ENCODE measurements at places on chromosomes 1 and 21.

DNA sequence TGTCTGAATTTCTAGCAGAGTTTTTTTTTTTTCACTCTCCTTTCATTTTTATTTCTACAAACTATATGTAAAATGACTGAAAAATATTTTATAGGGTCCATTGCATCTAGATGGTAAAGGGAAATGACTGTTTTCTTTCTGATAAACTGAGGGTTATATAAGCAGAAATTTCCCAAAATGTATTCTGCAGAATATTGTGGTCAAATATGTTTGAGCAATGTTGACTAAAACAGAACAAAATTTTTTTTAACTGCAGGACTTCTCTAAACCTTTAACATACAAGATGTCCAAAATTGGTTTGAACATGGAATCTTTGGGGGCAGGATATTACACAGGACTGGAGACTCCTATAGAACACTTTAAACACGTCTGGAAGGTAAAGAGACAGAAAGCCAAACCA lies 190.5 kb downstream of the TOMM20 start:
- DNase-seq: no peak

DNA sequence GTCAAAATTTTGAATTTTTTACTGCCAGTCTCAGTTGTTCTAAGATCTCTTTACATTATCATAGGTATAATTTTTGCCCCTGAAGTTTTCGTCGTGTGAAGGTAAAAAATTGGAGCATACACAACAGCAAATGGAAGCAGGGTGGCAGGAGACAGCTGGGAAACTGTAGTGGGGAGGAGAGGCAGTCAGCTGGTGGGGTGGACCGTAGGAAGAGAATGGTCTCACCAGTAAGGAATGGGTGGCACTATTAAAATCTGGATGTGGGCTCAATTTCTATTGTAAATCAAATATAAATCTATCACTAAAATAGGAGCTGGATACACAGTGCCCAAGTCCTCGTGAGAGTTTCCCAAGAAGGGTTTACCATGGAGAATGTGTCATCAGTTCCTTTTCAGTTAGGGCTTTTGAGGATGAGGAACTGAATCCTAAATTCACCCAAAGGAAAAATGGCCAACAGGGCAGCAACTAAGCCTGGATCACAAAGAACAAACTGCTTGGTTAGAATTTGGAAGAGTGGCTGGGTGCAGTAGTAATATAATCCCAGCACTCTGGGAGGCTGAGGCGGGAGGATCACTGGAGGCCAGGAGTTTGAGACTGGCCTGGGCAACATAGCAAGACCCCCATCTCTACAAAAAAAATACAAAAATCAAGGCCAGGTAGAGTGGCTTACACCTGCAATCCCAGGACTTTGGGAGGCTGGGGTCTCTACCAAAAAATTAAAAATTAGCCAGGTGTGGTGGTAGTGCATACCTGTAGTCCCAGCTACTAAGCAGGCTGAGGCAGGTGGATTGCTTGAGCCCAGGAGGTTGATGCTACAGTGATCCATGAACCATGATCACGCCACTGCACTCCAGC lies 10.5 kb upstream of the IRF2BP2 start:
- peak; percentile 83 for DNase-seq

DNA sequence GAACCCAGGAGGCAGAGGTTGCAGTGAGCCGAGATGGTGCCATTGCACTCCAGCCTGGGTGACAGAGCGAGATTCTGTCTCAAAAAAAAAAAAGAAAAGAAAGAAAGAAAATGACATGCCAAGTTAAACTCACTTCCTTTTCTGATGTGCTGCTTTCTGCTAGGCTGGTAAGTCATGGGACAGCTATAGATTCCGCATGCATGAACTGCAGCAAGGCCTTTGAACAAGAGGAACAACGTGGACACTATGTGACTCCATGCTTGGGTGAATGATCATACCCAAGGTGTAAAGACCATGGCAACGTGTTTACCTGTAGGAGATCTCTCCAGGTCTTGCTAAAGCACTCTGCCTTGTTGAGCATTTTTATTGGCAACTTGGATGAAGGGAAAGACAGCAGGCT lies 10.3 kb upstream of the TTF2 start:
- no peak for DNase-seq

DNA sequence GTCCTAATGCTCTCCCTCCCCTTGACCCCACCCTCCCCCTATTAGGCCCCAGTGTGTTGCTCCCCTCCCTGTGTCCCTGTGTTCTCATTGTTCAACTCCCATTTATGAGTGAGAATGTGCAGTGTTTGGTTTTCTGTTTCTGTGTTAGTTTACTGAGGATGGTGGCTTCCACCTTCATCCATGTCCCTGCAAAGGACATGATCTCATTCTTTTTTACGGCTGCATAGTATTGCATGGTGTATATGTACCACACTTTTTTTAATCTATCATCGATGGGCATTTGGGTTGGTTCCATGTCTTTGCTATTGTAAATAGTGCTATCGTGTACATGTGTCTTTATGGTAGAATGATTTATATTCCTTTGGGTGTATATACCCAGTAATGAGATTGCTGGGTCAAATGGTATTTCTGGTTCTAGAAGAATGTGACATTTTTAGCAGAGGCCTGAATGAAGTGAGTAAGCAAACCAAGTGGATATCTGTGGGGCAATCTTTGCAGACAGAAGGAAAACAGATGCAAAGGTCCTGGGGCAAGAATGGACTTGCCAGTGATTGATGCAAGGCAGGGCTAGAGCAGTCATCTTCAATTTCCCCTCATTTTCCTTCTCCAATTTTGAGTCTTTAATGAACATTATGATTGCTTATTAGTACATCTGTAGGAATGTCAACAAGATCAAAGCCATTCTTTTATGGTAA lies 50.2 kb downstream of the UBE4B start:
- no peak for DNase-seq

GRCh38 chr21:27756191-27756590 lies 789.3 kb upstream of the ADAMTS5 start:
- DNase-seq: no peak

DNA sequence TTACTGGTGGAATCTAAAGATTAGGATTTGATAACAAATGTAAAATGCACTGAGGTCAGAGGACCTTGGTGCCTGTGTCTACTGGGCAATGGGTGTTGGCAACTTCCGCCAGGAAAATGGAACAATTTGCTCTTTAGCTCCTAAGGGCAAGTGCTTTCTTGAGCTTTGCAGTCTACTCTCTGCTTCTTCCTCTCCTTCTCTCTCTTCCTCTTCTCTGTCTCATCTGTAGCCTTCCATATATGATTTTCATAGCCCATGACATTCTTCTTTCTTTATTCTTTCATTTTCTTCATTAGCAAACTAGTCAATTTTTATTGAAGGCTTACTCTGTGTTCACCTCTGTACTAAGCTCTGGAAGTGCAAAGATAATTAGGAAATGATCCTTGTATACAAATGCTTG lies 35.5 kb downstream of the OVGP1 start:
- DNase-seq: no peak

DNA sequence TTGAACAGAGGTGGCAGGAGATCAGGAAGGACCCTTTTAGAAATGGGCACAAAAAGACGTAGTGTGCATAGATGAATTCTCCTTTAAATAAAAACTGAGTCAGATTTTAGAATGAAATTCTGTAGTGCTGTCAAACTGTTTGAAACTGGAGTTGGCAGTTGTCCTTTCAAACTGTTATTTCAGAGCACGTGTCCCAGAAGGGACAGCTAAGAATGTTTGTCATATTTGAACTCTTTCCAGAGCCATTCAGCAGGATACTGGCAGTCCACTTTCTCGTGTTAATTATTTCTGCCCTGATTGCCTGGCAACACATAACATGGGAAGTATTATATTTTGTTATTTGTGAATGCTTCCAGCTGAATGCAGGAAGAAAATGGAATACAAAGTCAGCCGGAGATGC lies 212.3 kb upstream of the DPYD start:
- DNase-seq: no peak

DNA sequence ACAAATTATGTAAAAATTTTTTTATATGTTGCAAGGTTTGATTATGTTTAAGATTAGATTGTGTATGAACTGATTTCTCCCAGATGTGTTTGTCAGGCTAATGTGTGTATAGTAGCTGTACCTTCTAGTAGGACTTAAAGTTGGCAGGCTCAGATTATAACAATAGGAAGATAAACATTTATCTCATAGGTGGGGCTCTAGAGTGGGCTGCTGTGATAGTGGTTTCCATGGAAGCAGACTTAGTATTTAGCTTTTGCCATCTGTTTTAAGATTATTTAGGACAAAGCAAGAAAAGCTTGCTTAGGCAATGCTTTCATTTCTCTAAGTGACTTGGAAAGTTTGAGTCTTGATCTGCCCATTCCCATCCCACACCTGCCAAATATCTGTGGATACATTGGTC lies 187.7 kb upstream of the CACYBP start:
- DNase-seq: no peak

- no peak for DNase-seq
Measured at GRCh38 chr1:173415905-173416450, 61.2 kb upstream of the PRDX6 start.

DNA sequence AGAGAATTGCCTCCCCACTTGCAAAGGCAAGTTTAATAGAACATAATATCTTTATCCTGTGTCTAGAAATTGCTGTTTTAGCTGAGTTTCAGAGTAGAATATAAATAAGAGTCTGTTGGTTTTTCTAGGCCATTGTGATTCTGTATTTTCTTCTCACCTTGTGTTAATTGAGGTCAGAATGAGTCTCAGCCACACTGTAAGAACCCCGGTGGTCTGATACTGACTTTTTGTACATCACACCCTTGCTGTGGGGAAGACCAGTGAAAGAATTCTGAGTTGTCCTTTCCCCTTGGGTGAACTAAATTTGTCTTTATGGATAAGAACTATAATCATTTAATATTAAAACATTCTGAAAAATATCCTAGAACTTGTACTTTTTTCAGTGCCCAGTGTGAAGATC lies 6.8 kb downstream of the HIPK1 start:
- DNase-seq: no peak

DNA sequence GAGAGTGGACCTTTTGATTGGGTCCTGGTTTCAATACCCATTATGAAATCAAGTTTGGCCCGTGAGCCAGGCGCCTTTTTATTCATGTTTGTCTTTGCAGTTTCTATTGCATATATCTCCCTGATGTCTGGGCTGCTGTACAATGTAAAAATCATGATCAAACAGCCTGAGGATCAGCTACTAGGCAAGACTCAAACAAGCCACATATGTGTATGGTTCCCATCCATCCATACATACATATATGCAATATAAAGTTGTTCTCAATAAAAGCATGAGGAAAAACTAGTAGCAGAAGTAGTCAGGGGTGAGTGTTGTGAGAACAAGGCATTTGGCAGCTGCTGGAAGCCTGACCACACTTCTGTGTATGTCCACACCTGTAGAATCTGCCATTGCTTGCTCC lies 562.4 kb upstream of the USP24 start:
- no peak for DNase-seq

GRCh38 chr1:40922969-40923368 lies 56.5 kb upstream of the CTPS1 start:
- DNase-seq: no peak
